ENCODE measurements at places on chromosomes 2 and 18.

GRCh38 chr2:204024503-204024902, 87.9 kb downstream of the ICOS start:
- peak; percentile 79 for DNase-seq

GRCh38 chr2:216596980-216597509, 36.2 kb upstream of the IGFBP2 start:
- no peak for DNase-seq

GRCh38 chr2:64881037-64881492, 108.1 kb upstream of the SLC1A4 start:
- no peak for DNase-seq

- DNase-seq, result no peak
Measured at GRCh38 chr2:73069041-73069854, 2.3 kb downstream of the SFXN5 start.

DNA sequence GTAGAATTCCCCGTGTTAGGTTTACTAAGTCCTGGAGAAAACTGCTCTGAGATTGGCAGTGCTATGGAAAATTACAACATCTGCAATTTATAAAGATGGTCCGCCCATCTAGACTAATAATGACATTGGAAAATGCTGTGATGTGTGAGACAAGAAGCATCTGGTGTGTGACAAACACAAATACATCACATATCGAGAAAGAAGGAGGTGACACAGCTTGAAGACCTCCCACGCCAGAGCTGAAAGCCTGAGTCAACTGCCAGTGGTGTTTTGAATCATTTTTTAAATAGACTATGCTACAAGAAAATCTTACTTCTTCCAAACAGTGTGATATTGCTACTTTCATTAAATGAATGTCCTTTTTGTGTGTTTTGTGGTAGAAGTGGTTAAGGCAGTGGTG, 8.6 kb upstream of the ANO7 start:
- DNase-seq, result no peak

DNA sequence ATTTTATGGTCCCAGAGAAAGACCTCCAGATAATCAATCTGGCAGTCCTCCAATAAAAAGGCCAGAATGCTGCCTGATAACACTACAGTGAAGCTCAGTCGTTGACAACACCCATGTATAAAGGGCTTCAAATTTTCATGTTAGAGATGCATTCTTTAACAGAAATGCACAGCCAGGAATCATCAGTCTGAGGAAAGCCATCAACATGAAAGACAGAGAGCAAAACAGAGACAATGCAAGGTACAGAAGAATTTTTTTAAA, 13.8 kb downstream of the BABAM2 start:
- no peak for DNase-seq

DNA sequence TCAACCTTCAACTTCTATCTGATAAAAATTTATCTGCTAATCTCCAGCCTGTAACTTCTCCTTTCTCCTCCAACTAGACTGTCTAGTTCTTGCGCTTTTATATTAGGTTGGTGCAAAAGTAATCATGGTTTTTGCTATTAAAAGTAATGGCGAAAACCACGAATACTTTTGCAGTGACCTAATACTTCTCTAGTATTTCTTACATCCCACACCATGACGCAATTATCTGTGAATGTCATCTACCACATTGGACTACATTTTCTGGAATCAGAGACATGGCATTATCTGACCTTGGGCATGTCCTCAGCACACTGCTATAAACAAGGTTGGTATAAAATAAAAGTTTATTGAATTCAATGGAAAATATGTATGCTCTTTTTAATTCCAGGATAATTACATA, 370.2 kb upstream of the LYPD1 start:
- no peak for DNase-seq

GRCh38 chr2:2663401-2664036, 332.4 kb upstream of the MYT1L start:
- no peak for DNase-seq

DNA sequence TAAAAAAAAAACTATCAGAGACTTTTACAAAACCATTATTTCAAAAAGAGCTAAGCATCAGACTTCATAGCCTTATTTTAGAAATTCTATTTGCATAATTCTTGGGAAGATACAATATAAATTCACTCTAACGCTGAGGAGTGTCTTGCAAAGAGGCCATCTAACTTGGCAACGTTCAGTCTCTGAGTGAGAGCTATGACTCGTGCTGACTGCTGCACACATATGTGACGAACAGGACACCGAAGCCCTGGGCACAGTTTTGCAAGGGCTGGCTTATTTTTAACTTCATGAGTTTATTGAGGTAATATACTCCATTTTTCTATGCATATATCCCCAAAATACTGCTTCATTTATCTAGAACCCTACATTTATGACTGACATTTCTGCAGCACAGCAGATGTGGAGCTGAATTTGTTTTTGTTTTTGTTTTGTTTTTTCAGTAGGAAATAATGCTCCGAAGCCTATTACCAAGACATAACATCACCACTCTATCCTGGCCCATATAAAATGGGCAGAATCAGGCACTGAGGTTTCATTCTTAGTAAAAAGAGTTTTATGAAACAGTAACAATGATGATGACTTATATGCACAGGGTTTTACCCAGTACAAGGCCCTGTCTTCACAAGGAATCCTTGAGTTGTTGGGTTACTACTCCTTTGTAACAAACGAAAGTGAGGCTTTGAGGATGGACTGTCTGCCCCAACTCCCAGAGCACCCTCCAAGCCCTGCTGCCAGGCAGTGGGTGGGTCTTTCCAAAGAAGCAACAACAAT, 68.3 kb downstream of the CRACDL start:
- DNase-seq, result no peak

DNA sequence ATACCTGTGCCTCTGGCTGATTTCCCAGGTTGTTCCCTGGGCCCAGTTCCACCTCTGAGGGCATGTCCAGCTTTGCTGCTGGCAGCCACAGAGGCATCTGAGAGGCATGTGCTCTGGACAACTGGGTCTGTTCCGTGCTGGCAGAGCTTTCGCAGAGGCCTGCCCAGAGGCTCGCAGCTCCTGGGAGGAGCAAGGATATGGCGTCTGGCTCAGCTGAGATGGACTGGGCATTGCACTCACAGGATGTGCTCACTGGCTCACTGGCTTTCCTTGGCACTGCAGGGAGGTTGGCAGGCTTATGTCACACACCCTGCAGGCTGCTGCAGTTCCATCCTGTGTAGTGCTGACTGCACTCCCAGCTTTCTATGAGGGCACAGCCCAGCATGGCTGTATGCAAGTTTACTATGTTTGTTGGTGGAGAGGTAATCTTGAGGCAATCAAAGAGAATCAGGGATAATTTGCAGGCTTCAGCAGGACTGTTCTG, 172.3 kb downstream of the PRKCE start:
- DNase-seq, result no peak

GRCh38 chr2:173648816-173649215, 294.1 kb downstream of the CDCA7 start:
- no peak for DNase-seq

DNA sequence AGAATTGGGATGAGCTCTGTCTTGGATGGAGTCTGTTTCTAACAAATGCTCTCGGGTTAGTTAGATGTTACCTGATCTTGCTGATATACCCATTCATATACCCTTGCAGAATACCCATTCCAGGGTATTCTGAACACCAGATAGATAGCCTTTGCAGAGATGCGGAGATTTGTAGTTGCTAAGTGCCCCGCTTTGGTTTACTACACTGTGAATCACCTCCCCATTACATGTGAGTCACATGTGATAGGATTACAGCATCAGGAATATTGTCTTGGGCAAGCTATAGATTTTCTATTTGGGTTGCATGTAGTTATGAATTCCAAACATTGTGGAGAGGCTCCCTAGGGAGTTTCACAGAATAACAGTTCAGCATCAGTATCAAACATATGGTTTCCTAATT, 3.8 kb downstream of the VSNL1 start:
- peak; percentile 55 for DNase-seq

DNA sequence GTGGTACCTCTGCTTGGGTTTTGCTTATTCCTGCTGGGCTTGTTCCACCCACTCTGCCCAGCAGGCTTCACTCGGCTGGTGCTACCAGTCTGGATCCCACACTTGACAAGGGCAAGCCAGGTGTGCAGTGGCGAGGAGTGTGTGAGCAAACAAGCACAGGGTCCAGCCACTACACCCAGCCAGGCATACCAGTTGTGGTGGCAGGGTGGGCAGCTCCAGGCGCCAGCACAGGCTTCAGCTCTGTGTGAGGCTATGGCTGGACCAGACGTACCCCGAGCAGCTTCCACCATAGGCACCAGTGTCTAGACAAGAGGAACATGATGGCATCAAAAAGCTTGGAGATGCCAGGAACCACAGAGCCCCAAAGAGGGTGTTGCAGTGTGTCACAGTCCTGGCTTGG, 93.1 kb upstream of the GALNT5 start:
- DNase-seq, result no peak

GRCh38 chr18:32297579-32298170, 107.8 kb downstream of the MEP1B start:
- no peak for DNase-seq

GRCh38 chr2:134269230-134269629, 15.4 kb downstream of the MGAT5 start:
- DNase-seq, result no peak

DNA sequence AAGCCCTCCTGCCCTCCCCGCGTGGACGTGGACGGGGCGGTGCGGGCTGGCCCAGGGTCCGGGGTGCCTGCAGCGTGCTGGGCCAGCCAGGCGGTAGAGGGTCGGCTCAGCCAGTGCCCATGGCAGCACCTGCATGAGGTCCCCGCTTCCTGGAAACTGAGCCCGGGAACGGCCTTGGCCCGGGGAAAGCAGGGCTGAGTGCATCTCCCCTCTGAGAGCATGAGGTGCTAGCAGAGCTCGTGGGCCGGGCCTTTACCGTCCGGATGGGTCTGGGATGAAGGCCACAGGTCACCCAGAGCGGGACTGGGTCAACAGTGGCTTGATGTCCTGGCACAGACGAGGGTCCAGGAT, 39.8 kb downstream of the TSHZ1 start:
- no peak for DNase-seq

DNA sequence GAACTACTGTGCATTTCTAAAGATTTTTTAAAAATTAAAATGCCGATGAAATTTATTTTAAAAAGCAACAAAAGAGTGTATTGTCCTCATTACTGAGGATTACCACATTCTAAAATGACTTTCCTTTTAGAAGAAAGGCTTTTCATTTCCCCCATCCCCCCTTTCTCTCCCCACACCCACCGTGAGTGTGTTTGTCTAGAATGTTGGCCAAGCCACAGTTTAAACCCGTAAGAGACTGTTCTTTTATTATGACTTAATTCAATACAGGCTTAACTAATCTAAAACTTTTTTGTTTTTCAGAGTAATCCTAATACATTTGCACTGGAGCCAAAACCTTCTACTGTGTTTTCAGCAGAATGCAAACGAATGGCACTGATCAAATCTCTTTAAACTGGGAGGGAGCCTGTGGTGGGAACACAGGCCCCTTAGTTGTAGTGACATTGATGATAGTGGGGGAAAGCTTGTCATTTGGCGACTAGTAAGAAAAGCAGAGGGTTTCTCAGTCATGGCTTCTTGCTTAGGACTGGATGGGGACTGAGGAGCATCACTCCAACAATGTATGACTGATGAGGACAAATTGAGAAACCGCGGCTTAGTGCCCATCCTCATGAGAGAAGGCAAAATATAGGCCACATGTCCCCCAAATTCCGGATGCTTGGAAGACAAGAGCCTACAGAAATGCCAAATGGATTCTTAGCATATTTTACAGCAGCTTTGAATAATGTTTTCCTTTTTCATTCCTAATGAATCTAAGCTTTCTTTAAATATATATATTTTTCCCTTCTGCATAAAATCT, 154.0 kb upstream of the SMIM21 start:
- DNase-seq, result no peak
